ENCODE measurements at places on chromosomes 4 and X. TPM values are rescaled to one million over a fixed set of nuclear protein-coding genes. Genes with fewer than 3 reads are reported as not detected.

- no peak for DNase-seq
Measured at GRCh38 chr4:173498023-173498422, 32.0 kb downstream of the HAND2 start.

The SORCS2 gene
- total RNA-seq = 0.20 TPM

The ADH7 gene
- total RNA-seq = not detected

GRCh38 chrX:117407449-117408150 lies 709.0 kb downstream of the KLHL13 start:
- no peak for DNase-seq

- no peak for DNase-seq
Measured at GRCh38 chr4:53132132-53132891, 233.5 kb downstream of the SCFD2 start.

The MAGED4B gene
- total RNA-seq = 5.4 TPM

DNA sequence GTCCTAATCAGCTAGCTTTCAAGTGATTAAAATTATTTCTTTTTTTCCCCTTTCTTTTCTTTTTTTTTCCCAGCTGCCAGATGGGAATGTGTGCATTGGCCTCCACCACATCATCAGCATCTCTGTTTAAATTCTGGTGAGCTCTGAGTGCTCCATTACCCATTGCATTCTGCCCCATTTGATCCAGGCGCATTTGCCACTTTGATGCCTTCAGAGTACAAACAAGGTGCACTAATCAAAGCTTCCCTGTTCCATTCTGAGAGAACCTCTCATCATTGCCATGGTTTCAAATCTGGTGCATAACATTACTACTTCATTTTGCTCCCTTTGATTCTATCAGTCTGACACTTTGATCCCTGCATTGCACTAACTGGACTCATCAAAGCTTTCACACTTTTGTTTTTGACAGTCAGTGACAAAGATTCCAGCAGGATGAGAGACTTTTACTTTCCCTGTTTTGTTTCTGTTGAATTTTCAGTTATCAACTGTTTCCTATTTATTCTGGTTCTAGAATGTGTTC lies 238.8 kb upstream of the PCDH10 start:
- no peak for DNase-seq

Data from mucosa of descending colon (tissue), 3 donors.